ENCODE measurements at places on chromosomes 5 and 9.

DNA sequence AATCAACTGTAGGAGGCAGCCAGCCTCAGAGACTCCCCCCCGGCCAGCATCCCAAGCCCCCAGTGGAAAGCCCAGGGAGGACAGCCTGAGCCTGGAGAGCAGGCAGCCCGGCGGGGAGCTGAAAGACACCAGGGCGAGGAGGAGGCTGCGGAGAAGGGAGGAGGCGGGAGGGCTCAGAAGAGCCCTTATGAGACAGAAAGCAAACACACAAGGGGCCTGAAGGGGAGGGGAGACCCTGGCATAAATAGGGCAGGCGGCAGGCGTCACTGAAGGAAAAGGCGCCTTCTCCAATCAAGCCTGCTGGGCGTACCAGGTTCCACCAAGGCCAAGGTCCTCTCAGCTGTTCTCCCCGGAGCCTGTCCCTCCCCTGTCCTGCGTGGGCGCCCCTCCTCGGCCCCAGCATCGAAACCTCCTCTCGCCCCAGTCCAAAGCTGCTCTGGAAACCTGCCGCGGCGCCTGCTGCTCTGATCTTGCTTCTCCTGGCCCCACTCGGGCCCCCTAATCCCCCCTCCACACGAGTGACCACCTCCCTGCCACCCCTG lies 1.3 kb downstream of the SLC9A3 start:
- DNase-seq = no peak

- no peak for DNase-seq
Observed at GRCh38 chr5:157059093-157059539, at the start of gene HAVCR1. Gene HAVCR1, minus strand, starts transcription at chr5:157059116. Its CDS starts 1,173 bp downstream, at chr5:157057943.

- no peak for DNase-seq
Observed at GRCh38 chr9:35871545-35871944, 1.3 kb upstream of the OR13J1 start.

- no peak for DNase-seq
Observed at GRCh38 chr9:125754096-125754495, 6.9 kb downstream of the PBX3 start.

DNA sequence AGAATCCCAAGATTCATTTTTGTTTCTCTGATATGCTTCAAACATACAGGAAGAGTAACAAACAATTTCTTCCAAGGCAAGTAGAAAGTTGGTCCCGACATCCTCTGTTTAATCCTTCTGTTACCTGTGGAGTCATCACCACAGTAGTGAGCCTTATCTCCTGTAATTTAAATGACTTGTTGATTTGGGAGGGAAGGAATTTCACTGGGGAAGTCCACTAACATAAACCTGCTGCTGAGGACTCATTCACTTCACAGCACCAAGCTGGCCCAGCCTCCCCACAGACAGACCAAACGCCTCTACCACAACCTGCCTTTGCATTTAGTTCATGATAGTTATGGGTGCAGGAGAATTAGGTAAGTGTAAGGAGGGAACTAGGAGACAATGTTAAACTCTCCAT lies 63.2 kb downstream of the PRKACG start:
- no peak for DNase-seq

DNA sequence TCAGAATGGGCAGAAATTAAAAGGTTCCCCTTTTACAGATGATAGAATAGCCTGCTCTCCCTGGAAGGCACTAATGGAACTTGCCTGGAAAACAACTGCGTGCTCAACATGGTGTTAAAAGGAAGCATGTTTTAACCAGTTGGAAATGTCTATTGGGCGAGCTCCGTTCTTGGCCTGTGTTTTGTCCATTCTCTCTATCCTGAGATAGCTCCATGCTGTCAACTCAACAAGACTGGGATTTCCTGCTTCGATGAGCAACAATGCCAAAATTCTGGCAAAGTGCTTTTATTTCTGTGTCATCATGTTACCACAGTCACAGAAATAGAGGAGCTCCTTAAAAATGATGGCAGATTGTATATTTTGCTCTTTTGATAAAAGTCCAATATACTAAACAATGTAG lies 198.3 kb downstream of the PLK2 start:
- no peak for DNase-seq

DNA sequence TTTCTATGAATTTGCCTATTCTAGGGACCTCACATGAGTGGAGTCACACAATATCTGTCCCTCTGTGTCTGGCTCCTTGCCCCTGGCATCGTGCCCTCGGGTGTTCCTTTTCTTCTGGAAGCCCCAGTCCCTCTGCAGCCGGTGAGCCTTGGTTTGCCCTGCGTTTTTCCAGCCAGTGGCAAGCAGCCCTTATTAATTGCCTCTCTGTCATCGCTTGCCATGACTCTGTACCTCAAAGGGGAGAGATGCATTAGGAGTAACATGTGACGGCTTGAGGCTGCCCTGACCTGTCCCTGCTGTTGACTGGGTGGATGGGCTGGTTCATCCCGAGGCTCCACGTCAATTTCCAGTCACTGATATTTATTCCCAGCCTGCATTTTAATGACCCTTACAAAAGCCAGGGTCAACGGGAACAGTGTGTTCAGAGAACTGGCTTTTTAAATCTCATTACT lies 87.3 kb downstream of the CFAP90 start:
- DNase-seq = no peak

- DNase-seq = no peak
Observed at GRCh38 chr5:88689668-88690408, 193.1 kb downstream of the MEF2C start.

GRCh38 chr5:122202952-122203351 lies 73.6 kb downstream of the ZNF474 start:
- DNase-seq = no peak

DNA sequence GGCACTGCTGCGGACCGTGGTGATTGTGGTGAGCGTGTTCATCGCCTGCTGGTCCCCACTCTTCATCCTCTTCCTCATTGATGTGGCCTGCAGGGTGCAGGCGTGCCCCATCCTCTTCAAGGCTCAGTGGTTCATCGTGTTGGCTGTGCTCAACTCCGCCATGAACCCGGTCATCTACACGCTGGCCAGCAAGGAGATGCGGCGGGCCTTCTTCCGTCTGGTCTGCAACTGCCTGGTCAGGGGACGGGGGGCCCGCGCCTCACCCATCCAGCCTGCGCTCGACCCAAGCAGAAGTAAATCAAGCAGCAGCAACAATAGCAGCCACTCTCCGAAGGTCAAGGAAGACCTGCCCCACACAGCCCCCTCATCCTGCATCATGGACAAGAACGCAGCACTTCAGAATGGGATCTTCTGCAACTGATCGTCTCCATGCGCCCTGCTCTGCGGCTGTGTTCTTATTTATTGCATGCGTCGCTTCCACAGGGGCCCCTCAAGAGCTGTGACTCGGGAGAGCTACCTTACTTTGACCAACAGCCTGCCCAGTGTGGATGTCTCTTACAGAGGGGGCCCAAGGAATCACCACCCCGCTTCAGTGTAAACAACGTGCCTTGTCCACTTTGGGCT lies 10.8 kb downstream of the S1PR3 start:
- no peak for DNase-seq

GRCh38 chr9:12271421-12271891 lies 421.7 kb upstream of the TYRP1 start:
- DNase-seq = no peak

- no peak for DNase-seq
Observed at GRCh38 chr9:130518943-130519799, 60.2 kb upstream of the FUBP3 start.

GRCh38 chr5:74598731-74599130 lies 41.8 kb downstream of the ENC1 start:
- no peak for DNase-seq

DNA sequence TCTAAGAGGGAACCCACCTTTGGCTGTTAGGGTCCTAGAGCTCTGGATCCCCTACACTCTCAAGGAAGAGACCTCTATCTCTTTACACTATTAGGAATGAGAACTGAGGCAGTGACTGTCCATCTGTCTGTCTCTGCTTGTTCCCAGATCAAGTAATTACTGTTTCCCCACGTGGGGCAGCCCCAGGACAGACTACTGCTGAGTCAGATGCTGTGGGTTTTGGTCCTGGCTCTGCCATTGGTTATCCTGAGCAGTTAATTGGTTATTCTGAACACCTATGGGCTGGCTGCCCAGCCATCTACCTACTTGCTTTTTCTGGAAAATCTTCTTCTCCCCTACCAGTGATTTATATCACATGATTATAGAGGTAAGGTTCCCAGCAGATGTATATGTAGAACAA lies 33.3 kb downstream of the FBXO10 start:
- DNase-seq = no peak

DNA sequence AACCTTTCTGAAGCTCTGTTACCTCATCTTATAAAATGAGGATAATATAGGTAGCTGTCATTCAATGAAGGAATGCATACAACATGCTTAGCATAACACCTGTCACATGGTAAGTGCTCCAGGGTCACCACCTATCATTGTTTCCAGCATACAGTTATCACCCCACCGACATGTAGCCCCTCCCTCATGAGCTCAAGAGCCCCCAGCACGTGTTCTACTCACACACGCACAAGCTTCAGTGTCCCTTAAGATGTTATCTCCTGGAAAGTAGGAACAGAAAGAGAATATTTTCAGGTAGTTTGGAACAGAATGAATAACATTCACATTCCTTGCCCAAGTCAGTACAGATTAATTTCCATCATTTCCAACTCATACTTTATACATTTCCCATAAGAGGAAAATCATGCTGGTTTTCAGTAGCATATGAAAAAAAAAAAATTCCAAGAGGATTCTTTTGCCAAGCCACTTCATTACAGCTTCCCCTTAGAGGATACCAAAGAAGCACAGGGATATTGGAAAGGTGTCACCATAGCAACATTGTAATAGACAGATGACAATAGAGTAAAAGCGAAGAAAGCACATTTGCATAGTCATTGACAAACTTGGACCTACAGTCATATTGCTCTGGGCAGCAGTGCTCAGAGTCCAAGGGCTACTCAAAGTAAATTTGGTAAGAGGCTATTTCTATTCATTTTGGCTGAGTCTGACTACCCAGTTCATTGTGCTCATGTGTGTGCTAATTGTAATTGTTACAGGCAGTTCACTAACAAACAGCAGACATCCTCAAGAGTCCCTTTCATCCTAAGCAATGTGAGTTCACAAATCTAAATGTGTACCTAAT lies 1.5 kb upstream of the MOB3B start:
- DNase-seq = no peak

- no peak for DNase-seq
Observed at GRCh38 chr9:5876026-5876425, 14.7 kb upstream of the MLANA start.

GRCh38 chr5:112742424-112742823 lies 4.7 kb downstream of the APC start:
- DNase-seq = no peak

DNA sequence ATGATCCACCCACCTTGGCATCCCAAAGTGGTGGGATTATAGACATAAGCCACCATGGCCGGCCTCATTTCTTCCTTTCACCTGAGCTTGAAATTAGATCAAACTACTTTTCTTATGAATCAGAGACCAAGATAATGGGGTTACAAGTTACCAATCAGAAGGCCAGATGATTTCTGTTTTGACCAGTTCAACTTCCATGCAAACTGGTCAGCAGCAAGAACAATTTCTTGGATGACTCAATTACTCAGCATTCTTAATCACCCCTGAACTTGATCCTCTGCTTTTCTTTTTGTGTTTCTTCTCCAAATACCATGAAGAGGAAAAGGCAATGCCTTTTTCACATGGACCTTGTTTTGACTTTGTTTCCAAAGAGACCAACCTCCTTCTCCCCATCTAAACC lies 10.0 kb upstream of the PLIN2 start:
- no peak for DNase-seq

DNA sequence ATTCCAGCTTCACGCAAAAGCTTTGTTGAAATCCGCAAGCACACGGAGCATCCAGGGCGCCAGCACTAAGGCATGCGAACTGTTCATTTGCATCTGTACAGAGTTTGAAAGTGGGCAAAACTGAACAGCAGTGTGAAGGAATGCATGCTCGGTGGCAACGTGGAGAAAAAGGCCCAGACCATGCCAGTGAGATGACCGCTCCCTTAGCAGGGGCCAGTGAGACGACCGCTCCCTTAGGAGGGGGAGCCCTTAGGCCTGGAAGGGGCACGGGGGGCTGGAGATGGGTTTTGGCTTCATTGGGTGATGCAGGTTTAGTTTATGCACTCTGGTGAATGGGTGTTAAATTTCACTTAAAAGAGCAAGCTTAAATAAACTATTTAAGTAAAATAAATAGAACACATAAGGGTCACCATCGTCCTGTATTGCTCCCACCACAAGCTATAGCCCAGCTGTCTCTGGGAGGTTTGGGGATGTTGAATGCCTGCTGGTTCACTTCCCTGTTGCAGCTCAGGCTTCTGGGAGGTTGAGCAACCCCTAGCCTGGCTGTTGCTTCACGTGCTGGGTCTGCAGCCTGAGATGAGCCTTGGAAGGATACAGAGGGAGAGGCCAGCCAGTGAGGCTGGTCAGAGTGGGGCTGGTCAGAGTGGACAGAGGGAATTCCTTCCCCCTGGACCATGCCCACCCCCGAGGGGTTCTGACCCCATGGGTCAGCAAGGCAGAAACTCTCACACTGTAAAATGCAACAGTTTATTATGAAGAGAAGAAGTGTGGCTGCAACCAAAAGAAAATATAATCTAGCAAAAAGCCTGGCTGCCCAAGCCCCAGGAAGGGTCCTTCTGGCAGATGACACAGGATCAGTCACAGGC lies 4.6 kb upstream of the FCN1 start:
- peak; percentile 77 for DNase-seq

DNA sequence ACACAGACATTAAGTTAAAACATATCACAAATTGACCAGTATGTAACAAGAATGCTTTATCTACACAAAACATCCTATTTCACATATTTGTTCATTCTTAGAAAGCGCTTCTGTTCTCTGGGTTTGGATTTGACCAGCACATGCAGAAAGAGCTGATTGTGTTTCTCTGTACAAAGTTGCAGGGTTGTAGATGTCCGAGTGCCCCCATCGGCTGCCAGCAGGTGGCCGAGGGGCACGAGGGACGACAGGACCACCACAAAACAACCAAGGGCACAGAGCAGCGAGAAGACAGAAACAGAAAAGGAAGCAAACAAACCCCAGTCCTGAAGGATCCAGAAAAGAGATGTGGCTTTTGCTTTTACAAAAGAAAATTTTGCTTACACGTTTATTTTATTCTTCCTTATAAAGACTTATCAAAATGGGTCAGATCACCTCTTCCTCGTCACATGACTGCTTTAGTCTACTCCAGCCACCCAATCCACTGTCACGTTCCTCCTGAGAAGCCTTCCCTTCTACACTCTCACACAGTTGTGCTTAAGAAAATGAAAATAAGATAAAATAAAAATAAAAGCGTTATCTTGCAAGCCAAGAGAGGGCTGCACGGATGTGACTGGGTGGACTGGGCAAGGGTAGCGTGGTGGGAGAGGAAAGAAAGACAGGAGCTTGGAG lies 9.5 kb downstream of the OTP start:
- no peak for DNase-seq

- DNase-seq = no peak
Observed at GRCh38 chr5:74027732-74028338, 401.8 kb downstream of the ARHGEF28 start.

GRCh38 chr9:123282362-123283047 lies 14.1 kb upstream of the STRBP start:
- no peak for DNase-seq

GRCh38 chr5:66377747-66378146 lies 218.4 kb upstream of the MAST4 start:
- no peak for DNase-seq

DNA sequence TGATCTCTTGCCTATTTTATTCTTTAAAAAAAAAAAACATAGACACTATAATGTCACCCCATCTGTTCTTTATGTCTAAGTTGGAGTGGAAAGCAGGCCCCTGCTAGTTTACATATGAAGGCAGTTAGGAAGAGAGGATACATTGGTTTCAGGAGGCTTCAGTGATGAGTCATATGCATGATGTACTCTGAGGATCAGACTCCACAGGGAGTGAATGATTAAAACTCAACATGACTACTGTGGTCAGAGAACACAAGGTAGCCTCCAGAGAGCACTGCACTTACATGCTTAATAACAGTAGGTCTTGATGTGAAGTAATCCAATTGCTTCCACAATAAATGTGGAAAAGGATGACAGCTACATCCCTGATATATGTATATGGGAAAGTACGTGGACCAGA lies 22.7 kb upstream of the FSTL4 start:
- DNase-seq = no peak

Measured in aorta (tissue), 5 donors.